ENCODE measurements at places on chromosomes 3 and 15.

GRCh38 chr3:32403663-32404062 is 12.0 kb downstream of the CMTM7 start:
- no peak for DNase-seq

DNA sequence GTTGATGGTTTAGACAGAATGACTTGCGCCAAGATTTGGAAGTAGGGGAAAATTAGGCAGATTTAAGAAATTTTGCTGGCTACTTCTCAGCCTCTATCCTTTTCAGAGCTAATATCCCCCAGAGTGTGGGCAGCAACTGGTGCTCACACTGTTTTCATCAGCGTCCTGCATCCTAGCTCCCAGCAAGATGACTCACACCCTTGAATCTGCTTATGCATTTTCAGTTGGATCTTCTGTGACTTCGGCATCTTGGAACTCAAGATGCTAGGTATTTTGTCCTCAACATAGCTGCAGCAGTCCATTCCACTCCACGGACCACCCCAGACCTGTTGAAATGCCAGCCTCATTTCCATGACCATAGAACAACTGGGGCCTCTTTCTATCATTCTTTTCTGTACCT is 336.1 kb upstream of the NR2F2 start:
- DNase-seq, result no peak

DNA sequence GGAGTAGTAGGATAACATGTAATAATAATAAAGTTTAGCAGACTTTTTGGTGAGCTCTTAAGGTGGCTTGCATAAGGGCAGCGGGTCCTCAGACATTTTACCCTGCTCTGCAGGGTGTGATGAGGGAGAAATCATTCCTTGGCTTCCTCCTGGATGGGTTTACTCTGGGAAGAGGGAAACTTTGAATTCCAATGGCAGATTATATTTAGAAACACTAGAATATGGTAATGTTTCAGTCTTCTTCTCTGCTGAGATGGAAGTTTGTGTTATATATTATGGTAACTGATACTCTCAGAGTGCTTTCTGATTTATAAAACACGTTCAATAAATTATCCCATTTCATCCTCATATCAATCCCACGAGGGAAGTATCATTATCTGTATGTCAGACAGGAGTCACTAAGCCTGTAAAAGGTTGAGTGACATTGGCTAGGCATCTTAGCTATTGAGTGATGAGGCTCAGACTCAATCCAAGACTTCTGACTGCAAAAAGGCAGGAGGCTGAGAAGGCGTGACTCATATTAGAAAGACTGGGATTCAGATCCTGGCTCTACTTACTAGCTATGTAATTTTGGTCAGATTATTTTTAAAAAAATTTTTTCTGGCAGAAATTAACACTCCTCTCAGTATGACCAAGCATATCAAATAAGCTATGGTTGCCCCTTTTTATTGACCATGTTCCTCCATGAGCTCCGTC is 19.3 kb downstream of the PDIA5 start:
- DNase-seq, result no peak

DNA sequence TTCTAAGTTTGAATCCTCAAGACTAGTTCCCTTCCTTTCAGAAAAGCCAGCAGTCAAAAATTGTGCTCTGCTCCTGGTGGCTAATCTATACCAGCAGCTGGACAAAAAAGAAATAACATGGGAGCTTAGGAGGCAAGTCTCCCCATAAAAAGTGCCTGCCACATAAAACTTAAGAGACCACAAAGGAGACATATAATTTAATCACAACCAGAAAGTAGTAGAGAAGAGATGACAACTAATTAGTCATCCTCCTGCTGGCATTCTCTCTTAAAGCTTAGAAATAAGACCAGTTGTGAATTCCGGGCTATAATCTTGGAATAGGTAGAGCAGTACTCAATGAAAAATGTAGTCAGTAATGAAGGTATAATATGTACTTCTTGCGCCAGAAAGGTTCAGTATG is 20.2 kb upstream of the IMPG2 start:
- no peak for DNase-seq

- no peak for DNase-seq
Observed at GRCh38 chr3:188052169-188053035, 101.6 kb upstream of the LPP start.

DNA sequence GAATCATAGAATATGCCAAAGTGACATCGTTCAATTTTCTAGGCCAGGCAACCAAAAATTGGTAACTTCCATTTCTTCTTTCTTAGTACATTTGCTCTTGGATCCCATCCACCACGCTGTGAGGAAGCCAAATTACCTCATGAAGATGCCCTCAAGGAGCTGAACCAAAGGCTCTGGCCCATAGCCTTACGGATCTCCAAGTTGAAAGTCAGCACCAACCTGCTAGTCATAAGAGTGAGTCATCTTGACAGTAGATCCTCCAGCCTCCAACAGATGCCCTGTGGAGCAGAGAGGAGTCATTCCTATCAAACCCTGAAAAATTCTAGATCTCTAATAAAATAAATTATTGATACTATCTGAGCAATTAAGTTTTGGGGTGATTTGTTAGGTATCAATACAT is 322.5 kb upstream of the COL8A1 start:
- no peak for DNase-seq

DNA sequence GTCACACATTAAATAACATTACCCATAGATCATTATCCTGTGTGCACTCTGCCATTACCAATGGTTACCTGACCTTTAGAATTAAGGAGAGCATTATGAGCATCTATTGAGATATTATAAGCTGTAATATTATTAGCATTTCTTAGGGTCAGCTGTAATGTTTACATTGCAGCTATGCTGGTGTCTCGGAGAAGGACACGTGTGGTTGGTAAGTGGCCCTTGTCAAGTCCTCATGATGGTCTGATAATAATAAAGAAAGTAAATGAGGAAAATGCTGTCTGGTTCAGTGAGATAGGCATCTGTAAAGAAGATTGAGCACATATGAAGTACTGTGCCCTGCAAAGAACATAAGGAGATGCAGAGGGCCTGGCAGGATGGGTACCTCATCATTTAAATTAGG is 71.7 kb upstream of the ARL6 start:
- no peak for DNase-seq

DNA sequence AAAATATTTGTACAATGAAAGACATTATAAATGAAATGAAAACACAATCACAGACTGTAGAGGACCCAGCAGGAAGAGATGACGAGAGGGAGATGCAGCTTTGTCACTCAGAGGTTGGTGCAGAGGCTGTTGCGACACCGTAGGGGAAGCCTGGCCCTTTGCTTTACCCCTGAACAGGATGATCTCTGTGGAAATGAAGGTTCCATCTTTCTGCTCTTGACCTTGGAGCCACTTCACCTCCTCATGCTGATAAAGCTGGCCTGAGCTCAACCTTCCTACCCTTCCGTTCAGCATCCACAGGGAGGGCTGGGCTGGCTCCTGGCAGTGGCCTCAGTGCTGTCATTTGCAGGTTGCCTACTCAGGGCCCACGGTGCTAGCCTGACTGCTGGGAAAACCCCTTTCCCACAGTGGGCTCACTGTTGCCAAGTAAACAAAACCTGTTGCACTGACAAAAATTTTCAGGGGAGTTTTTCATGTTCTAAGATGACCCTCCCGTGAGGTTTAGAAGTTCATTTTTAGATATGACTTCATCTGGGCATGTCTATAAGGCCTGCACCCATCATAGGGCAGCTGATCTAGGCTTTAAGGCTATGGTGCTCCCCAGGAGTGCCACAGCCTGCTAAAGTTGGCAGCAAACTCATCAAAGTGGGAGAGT is 3.0 kb upstream of the CD80 start:
- DNase-seq, result no peak

GRCh38 chr15:33021806-33022389 is 172.6 kb downstream of the FMN1 start:
- DNase-seq, result no peak

DNA sequence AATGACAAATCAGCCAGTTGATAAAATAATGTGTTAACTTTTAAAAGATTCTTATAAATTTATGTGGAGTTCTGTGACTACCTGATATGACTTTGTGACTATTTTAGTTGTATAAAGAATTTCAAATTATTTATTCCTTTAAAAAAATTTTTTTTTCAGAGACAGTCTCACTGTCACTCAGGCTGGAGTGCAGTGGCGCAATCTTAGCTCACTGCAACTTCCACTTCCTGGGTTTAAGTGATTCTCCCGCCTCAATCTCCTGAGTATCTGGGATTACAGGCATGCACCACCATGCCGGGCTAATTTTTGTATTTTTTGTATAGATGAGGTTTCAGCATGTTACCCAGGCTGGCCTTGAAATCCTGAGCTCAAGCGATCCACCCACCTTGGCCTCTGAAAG is 48.5 kb downstream of the MBNL1 start:
- no peak for DNase-seq

DNA sequence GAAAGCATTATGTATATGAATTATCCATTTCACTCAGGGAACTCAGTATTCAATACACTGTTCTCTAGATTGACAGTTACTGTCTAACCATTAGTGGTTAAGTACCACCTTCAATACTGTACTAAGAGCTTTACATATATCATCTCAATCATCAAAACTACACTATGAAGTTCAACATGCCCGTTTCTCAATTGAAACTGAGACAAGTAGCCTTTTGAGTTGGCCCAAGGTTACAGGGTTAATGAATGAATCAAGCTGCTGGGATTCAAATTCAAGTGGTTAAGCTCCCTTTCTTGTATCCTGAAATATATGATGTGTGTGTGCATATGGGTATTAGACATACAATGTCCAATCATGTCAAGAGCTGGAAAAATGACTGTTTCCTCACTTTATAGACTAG is 5.8 kb downstream of the TASOR start:
- DNase-seq, result no peak

GRCh38 chr15:101406036-101406435 is 83.5 kb downstream of the PCSK6 start:
- DNase-seq, result no peak

- DNase-seq, result no peak
Observed at GRCh38 chr15:75723847-75724660, 11.4 kb upstream of the CSPG4 start.

DNA sequence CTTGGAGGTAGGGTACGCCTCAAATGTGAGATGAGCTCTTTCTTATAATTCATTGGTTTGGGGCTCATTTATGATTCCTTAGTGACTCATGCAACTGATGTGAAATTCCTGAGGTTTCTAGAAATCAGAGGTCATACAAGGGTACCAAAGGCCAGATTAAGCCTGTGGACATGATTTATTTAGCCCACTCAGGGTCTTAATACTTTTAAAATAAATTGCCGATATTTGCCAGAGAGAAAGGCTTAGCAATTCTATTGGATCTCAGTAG is 289.0 kb downstream of the NEK10 start:
- DNase-seq, result no peak

- DNase-seq, result no peak
Observed at GRCh38 chr3:149581681-149582370, 76.0 kb downstream of the WWTR1 start.

GRCh38 chr3:161510510-161511260 is 14.1 kb downstream of the OTOL1 start:
- DNase-seq, result no peak

DNA sequence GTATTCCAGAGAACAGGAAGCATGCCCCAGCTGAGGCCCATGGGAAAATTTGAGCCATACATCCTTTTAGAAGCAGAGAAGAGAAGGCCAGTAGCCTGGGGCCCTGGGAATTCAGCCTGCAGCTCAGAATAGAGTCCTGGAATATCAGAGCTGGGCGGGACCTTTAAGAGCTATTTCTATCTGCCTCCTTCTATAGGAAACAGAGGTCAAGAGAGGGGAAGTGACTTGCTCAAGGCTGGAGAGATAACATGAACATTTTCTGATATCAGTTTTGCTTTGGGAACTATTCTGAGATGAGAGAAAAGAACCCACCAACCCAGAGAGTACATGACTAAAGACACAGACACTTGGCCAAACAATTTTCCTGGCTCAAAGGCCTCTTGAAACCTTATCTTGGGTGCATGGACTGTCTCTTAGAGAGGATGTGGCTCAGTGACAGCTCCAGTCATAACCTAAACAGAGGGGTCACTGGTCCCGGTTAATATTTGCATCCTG is 26.0 kb downstream of the MASP1 start:
- DNase-seq, result no peak

GRCh38 chr15:36406911-36407310 is 172.5 kb upstream of the CDIN1 start:
- DNase-seq, result no peak

GRCh38 chr3:132569153-132569552 is 27.9 kb upstream of the ACKR4 start:
- no peak for DNase-seq

GRCh38 chr3:183253528-183254486 is 754 bp downstream of the B3GNT5 start:
- DNase-seq, result no peak

GRCh38 chr15:26359855-26360254 is 413.0 kb downstream of the GABRB3 start:
- no peak for DNase-seq

DNA sequence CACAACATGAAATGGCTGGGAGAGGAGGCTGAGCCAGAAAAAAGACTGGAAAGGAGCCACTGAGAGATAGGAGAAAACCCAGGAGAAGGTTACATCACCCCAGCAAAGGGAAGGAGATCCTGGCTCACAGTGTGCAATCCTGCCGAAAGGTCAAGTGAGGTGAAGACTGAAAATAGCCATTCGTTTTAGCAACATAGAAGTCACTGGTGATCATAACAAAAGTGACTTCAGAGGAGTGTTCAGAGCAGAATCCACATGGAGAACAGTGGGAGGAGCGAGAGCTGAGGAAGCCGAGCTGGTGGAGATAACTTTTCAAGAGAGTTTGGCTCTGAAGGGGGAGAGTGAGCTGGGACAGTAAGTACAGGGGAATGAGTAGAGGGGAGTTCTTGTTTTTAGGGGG is 5.4 kb upstream of the HEG1 start:
- no peak for DNase-seq

DNA sequence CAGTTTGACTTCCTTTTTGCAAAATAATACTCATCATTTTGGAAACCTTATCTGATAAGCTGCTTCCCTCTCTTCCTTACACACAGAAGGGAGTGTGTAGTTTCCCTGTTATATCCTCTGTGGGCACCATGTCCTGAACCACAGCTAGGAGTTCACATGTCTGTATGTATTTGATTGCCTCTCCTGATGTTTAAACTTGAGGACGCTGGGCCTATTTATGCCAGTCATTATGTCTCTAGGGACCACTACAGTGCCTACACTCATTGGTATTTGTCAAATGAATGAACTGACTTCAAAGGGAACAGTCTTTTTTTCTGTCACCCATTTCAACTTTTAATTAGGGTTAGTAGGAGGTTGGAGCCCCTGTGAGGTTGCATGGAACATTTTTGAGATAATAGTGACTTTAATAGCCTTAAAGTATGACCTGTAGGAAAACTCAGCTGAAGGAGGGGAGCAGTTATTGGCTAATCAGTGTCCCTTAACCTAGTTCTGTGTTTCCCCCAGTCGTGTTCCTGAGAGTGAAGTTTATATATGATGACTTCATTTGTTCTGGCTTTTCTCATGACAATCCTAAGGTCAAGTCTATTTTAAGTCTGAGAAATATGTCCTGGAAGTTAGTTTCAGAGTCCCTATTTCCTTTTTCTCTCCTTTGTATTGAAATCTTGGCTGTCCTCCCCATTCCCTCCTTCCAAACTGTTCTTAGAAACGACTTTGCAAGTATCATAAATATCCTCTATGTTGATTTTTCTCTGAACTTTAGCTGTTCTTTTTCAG is 28.9 kb downstream of the PDE8A start:
- no peak for DNase-seq

- no peak for DNase-seq
Observed at GRCh38 chr3:183532620-183533411, 22.7 kb downstream of the KLHL6 start.

Data from stimulated activated CD8-positive, alpha-beta memory T cell treated with anti-CD3 and anti-CD28 coated beads, Interleukin-7, amount 100 ng/mL, for 1 hour (primary cell).